Cardiac muscle cell (in vitro differentiated cells and primary cell): ENCODE measurements at places on chromosomes 5 and 9.

GRCh38 chr9:126295516-126295915 lies 31.1 kb upstream of the MVB12B start:
- no peak for DNase-seq

- no peak for DNase-seq
Observed at GRCh38 chr9:129278391-129279237, 100.6 kb upstream of the IER5L start.

- no peak for DNase-seq
Observed at GRCh38 chr9:4706021-4706420, 26.7 kb downstream of the CDC37L1 start.

DNA sequence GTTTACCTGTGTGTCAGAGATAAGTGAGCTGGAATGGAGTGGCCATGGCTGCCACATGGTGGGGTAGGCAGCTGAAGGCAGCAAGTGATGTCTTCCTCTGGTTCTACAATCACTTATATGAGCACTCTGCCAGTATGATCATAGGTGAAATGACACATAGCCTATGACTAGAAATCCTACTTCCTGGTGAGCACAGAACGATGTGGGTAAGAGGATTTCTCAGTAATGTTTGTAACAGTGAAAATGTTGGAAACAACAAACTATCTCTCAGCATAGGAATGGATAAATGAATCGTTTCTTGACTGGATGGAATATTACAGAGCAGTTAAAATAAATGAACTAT lies 187.0 kb upstream of the S1PR3 start:
- no peak for DNase-seq

DNA sequence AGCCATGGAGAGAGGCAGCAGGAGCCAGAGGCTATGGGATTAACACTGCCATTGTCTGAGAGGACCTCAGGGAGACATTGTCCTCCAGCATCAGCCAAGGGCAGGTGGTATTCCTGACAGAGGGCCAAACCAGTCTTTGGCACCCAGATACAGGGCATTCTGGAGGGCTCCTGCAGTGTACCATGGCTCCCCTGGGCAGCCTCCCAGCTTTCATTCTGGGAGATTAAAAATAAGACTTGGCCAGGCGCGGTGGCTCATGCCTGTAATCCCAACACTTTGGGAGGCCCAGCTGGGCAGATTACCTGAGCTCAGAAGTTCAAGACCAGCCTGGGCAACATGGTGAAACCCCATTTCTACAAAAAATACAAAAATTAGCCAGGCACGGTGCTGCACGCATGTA lies 4.2 kb downstream of the MTAP start:
- no peak for DNase-seq

GRCh38 chr5:174581894-174582293 lies 142.5 kb upstream of the MSX2 start:
- no peak for DNase-seq

GRCh38 chr5:74035521-74035937 lies 409.5 kb downstream of the ARHGEF28 start:
- peak; percentile 29 for DNase-seq

GRCh38 chr5:42572313-42572712 lies 149.1 kb downstream of the GHR start:
- no peak for DNase-seq

DNA sequence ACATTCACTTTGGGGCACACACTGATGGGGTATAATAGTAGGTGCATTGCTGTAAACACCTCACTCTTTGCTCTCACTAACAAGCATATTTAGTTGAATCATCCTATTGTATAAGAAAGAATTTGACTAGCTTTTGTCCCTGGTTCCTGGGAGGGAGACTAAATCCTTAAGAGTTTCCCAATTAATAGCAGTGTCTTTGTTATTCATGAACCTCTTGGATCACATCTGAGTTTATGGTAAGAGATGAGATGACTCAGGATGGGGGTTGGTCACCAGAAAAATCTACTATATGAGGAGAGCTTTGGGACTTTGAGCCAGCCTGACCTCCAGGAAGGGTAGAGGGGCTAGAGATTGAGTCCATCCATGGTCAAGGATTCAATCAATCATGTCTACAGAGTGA lies 56.8 kb downstream of the PUM3 start:
- peak; percentile 43 for DNase-seq

DNA sequence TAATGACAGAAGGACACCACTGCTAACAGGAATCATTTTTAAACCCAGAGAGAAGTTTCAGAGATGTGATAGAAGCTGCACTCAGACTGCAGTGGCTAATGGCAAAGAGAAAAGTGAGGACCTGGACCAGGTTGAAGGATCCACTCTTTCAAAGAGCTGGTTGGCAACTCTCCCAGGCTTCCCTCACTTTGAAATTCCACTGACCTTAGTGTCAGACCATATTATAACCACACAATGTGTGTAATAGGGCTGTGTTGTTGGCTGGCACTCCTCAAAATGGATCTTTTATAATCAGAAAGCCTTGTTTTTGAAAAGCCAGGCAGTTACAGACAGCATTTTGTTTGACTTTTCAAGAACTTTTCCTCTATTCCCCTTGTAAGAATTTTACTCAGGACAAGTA lies 280.7 kb downstream of the PRELID2 start:
- DNase-seq, result peak; percentile 10

DNA sequence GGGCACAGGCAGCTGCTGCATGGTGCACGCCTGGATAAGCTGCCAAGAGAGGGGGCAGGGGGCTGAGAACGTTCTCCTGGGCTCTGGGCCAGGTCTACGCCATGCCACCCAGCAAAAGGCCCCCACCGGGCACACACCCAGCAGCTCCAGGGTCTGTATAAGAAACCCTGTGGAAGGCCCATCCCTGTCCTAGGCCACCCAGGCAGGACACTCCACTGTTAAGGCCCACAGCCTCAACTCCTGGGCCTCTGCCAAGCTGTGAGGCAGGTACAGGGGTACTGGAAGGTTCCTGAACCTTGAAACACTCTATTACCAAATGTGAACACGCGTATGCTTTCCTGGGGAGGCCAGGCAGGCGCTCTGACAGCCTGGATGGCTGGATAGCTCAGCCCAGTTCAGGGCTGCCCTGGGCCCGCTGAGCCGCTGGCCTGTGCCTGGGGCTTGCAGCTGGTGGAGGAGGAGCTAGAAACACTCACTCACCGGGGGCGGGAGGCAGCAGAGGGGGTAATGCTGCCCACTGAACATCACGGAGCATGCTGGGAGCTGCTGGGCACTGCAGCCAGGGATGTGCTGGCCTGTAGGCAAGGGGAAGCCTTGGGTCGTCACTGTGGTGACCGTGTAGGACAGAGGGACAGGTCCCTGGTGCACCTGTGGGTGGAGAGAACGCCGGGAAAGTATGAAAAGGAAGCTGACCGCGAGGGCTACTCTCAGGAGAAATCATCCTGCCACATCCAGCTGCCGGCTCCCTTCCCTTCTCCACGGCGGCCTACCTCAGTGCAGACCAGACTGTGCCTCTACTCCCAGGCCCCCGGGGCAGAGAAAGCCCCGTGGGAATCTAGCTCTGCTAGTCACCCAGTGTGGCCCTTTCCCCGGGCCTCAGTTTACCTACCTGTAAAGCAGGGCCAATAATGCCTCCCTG lies 6.0 kb downstream of the RNF44 start:
- DNase-seq, result no peak

DNA sequence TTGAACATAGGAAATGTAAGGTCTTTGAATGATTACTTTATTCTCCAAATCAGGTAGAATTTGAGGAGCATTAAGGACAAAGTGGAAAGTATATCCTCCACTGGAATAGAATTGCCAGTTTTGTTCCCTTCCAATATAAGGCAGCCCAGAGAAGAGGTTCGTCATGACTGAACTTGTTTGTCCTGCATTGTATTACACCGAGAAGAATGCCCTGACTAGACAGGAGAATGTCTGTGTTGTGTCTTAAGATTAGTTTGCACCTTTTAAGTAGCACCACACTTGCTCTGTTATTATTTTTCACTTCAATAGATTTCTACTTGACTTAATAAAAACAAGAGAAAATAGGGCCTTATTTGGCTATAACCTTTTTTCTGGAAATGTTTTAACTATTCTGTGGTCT lies 586.2 kb upstream of the PTGER4 start:
- DNase-seq, result no peak

GRCh38 chr5:73900566-73900965 lies 274.6 kb downstream of the ARHGEF28 start:
- DNase-seq, result no peak

DNA sequence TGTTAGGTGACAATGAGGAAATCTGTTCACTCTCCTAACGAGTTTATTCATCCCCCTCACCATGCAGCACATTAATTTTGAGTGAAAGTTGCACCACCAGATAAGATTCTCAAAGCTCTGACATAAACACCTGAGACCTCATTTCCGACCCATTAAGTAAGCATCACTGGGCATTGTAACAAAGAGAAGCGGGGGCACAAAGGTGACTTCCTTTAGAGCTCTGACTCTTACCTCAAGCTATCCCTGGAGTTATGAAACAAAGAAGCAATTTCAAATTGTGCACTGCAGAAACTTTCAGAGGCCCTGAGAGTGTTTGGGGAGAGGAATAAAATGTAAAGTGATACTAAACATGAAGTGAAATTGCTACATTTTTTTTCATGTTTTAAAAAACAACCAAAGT lies 29.5 kb downstream of the C5orf15 start:
- no peak for DNase-seq

DNA sequence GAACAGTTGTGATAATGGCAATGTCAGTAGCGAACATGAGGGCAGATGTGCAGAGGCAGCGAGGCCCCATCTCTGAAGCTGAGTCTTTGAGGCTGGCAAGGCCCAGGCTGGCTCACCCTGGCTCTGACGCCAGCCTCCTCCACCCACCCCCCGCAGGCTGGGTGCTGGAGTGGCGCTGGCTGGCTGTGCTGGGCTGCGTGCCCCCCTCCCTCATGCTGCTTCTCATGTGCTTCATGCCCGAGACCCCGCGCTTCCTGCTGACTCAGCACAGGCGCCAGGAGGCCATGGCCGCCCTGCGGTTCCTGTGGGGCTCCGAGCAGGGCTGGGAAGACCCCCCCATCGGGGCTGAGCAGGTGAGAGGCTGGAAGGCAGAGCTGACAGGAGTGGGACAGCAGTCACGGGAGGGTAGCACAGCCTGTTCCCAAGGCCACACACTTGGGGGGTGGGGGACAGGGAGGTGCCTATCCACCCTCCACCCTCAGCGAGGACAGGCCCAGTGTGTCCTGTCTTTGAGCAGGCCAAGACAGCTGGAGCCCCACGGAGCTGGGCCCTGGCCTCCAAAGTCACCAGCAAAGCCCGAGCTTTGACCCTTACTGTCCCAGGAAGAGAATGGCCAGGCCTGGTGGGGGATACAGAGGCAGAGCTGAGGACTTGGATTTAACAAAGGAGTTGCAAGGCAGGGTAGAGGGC lies 5.6 kb downstream of the SLC2A8 start:
- DNase-seq, result no peak

DNA sequence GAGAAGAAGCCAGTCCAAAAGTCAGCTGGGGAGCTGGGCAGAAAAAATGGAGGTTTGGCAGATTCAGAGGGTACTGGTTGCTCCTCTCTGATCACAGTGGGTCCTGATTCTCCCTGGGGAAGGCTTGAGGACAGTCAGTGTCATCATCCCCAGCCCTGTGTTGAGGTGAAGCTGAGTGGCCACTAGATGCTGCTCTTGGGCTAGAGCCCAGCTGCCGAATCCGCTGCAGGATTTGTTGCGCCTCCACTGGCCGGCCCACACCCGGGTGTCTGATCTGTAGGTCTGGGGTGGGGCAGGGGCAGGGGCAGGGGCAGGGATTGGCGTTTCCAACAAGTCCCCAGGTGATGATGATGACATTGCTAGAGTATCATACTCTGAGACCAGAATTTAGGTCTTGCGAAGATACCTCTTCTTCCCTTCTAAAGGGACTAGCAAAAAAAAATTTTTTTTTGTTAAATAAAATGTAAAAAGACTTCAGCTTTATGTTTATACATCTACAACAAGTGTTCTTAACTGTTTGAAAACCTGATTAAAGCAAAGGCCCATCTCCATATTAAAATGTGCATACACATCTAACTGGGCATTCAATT lies 106.8 kb downstream of the PDE6A start:
- peak; percentile 77 for DNase-seq

- DNase-seq, result no peak
Observed at GRCh38 chr9:137575716-137576411, 2.9 kb downstream of the DPH7 start.

GRCh38 chr5:135398160-135398854 lies 724 bp downstream of the MACROH2A1 start:
- DNase-seq, result peak; percentile 43

GRCh38 chr5:169287529-169287928 lies 13.4 kb downstream of the SLIT3 start:
- DNase-seq, result peak; percentile 24
